ENCODE measurements at places on chromosomes 1 and 21. TPM values are rescaled to one million over a fixed set of nuclear protein-coding genes. Genes with fewer than 3 reads are reported as not detected.

GRCh38 chr1:112267929-112268328 is 128.1 kb upstream of the CTTNBP2NL start:
- no peak overlapping the region for H3K27ac ChIP-seq
- H3K36me3 ChIP-seq, result no peaks in the 10 kb centered on the region
- no peaks in the 10 kb centered on the region for H3K4me1 ChIP-seq
- no peak for DNase-seq
- H3K4me3 ChIP-seq, result no peak overlapping the region
- H3K27me3 ChIP-seq, result no peaks in the 10 kb centered on the region

- no peaks in the 10 kb centered on the region for H3K4me1 ChIP-seq
- H3K4me3 ChIP-seq, result no peak overlapping the region
- no peak for DNase-seq
- H3K27ac ChIP-seq, result no peak overlapping the region
- H3K36me3 ChIP-seq, result no peaks in the 10 kb centered on the region
These were observed 436.8 kb downstream of the CAMTA1 start for GRCh38 chr1:7221826-7222694.

DNA sequence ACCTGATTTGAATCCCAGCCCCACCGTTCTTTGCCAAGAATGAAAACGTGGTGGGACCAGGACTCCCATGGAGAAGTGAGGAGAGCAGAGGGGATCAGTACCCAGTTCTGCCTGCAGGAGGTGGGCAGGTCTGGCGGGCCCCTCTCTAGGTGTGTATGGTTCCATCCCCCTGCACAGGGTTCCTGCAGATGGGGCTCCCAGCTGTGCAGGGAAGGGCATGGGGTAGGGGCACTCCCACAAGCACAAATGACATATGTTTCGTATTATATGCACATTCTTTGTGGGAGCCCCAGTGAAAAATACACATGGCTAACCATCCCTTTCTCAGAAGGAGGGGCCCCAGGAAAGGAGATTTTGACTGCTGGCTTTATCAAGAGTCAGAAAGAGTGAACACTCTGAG is 144.6 kb downstream of the PLPP3 start:
- H3K4me3 ChIP-seq, result no peak overlapping the region
- H3K4me1 ChIP-seq, result no peaks in the 10 kb centered on the region
- no peak for DNase-seq
- H3K27me3 ChIP-seq, result peaks cover 18% of the 10 kb centered on the region
- no peak overlapping the region for H3K27ac ChIP-seq

GRCh38 chr1:202131956-202132821 is 9.5 kb downstream of the GPR37L1 start:
- peaks cover 15% of the 10 kb centered on the region for H3K27me3 ChIP-seq
- H3K36me3 ChIP-seq, result peaks cover 33% of the 10 kb centered on the region
- no peak overlapping the region for H3K27ac ChIP-seq
- DNase-seq, result no peak
- H3K4me3 ChIP-seq, result no peak overlapping the region

- DNase-seq, result no peak
- peaks cover 80% of the 10 kb centered on the region for H3K27me3 ChIP-seq
- no peak overlapping the region for H3K4me3 ChIP-seq
- H3K27ac ChIP-seq, result no peak overlapping the region
These were observed 12.1 kb upstream of the LINGO4 start for GRCh38 chr1:151817353-151817730.

DNA sequence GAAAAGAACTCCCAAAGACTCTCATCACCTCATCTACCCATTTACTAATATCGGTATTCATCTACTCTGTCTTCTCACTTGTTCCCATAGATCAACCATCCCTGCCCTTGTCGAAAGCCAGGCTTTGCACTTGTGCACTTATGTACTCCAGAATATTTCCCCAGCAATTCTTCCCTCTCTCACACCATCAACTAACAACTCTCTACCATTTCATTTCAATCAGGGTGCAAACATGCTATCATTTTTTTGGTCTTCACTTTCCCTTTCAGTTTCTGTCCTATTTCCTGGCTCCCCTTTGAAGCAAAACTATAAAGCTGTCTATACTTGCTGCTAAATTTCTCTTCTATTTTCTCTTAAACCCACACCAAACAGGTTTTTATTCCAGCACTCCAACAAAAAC is 6.7 kb downstream of the C1orf105 start:
- H3K4me3 ChIP-seq, result no peak overlapping the region
- no peak for DNase-seq
- H3K27ac ChIP-seq, result no peak overlapping the region
- no peaks in the 10 kb centered on the region for H3K36me3 ChIP-seq
- H3K4me1 ChIP-seq, result peaks cover 25% of the 10 kb centered on the region
- no peaks in the 10 kb centered on the region for H3K27me3 ChIP-seq

DNA sequence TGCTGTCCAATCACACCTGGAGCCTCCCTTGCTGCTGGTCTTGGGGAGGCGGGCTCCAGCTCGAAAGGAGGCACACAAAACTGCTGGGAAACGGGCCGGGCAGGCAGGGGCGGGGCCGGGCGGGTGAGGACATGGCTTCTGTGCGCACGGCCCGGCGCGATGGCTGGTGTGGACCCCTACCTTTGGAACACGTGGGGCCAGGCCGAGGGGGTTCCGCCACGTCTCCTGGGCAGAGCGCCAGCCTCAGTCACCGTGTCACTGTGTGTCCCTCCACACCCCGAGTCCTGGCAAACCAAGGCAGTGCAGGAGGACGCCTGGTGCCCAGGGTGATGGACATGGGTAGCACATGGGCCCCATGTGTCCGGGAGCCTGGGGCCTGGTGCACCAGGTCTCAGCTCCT is 42.0 kb upstream of the ADARB1 start:
- H3K4me3 ChIP-seq, result no peak overlapping the region
- H3K27ac ChIP-seq, result no peak overlapping the region
- no peaks in the 10 kb centered on the region for H3K36me3 ChIP-seq
- H3K27me3 ChIP-seq, result peaks cover 75% of the 10 kb centered on the region
- peaks cover 37% of the 10 kb centered on the region for H3K4me1 ChIP-seq

DNA sequence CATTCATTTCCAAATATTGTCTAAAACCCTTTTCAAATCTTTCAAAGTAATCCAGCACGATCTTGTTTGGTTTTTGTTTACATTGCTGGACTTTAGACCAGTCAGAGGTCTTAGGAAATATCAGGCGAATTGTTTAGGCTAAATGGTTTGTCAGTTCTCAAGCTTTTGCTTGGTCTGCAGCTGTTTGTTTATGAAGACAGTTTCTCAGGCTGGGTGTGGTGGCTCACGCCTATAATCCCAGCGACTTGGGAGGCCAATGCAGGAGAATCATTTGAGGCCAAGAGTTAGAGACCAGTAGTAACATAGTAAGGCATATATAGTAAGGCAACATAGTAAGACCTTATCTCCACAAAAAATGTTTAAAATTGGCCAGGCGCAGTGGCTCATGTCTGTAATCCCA is 77.5 kb downstream of the DNTTIP2 start:
- no peak for DNase-seq
- H3K27me3 ChIP-seq, result no peaks in the 10 kb centered on the region
- H3K4me1 ChIP-seq, result no peaks in the 10 kb centered on the region
- no peaks in the 10 kb centered on the region for H3K36me3 ChIP-seq
- no peak overlapping the region for H3K27ac ChIP-seq

DNA sequence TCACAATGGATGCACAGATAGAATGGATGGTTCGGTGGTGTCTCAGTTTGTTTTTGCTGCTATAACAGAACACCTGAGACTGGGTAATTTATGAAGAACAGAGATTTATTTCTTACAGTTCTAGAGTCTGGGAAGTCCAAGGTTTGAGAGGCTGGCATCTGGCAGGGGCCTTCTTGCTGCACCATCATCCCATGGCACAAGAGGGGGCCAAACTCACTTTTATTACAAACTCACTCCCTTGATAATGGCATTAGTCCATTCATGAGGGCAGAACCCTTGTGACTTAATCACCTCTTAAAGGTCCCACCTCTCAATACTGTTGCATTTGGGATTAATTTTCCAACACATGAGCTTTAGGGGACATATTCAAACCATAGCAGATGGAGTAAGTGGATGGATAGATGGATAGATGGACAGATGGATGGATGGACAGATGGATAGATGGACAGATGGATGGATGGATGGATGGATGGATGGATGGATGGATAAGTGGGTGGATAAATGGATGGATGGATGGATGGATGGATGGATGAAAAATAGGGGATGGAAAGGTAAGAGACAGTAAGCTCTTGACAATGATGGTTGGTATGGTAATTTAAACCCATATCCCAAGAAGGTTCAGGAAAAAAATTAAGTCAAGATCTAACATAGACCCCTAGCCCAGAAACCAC is 16.5 kb downstream of the CAMK2N1 start:
- DNase-seq, result no peak
- H3K27ac ChIP-seq, result no peak overlapping the region
- no peaks in the 10 kb centered on the region for H3K36me3 ChIP-seq
- peaks cover 5% of the 10 kb centered on the region for H3K4me1 ChIP-seq

DNA sequence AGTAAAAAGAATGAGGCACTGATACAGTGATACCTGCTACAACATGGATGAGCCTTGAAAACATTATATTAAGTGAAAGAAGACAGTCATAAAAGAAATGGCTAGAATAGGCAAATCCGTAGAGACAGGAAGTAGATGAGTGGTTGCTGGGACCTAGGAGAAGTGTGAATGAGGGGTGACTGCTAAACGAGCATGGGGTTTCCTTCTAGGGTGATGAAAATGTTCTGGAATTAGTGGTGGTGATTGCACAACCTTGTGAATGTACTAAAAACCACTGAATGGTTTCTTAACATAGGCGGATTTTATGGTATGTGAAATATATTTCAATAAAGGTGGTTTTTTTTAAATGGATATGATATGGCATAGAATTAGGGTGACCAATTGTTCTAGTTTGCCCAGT is 12.6 kb upstream of the SERINC2 start:
- H3K27ac ChIP-seq, result no peak overlapping the region
- DNase-seq, result no peak
- no peaks in the 10 kb centered on the region for H3K4me1 ChIP-seq
- H3K36me3 ChIP-seq, result no peaks in the 10 kb centered on the region
- H3K4me3 ChIP-seq, result no peak overlapping the region

- H3K36me3 ChIP-seq, result no peaks in the 10 kb centered on the region
- H3K4me1 ChIP-seq, result no peaks in the 10 kb centered on the region
- no peak for DNase-seq
- no peaks in the 10 kb centered on the region for H3K27me3 ChIP-seq
- H3K4me3 ChIP-seq, result no peak overlapping the region
- no peak overlapping the region for H3K27ac ChIP-seq
These were observed 8.2 kb downstream of the OR10T2 start for GRCh38 chr1:158391099-158391498.

DNA sequence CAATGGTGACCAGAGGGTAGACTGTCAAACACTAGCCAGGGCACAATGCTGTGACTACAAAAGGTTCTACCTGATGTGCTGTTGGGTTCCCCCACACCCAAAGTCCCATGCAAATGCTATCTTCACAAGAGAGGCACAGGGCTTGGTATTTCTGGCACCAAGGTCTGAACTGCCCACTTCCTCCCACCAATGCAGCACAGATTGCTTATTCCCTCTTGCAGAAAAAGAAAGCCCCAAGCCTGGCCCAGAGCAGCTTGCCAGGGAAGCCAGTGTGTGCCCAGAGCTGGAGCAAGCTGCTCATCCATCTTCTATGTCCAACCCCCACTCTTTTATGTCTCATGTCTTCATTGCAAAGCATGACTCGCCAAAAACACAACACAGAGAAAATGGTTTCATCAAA is 149.4 kb upstream of the CAMK1G start:
- H3K4me1 ChIP-seq, result no peaks in the 10 kb centered on the region
- H3K4me3 ChIP-seq, result no peak overlapping the region
- H3K27me3 ChIP-seq, result no peaks in the 10 kb centered on the region
- no peaks in the 10 kb centered on the region for H3K36me3 ChIP-seq
- no peak for DNase-seq
- H3K27ac ChIP-seq, result no peak overlapping the region

DNA sequence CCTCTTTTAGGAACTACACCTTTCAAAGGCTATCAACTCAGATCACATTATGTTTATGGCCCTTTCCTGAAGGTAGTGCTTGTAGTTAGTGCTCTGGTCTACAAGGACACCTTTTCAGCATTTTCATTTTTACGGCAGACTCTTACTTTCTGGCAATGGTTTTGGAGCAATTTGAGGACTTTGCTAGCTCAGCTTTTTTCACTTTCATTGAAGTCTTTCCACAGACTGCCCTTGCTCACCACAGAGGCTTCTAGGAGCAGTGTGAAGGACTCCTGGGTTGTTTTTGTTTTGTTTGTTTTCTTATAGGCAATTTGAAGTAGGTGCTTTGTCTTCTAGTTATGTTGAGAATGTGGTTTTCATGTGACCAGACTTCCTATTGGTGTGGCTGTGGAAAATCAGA is 43.1 kb downstream of the CD55 start:
- H3K4me1 ChIP-seq, result peaks cover 30% of the 10 kb centered on the region
- H3K27me3 ChIP-seq, result no peaks in the 10 kb centered on the region
- DNase-seq, result no peak
- no peak overlapping the region for H3K27ac ChIP-seq

- DNase-seq, result no peak
- H3K36me3 ChIP-seq, result no peaks in the 10 kb centered on the region
- H3K4me3 ChIP-seq, result no peak overlapping the region
- H3K27ac ChIP-seq, result no peak overlapping the region
- peaks cover 24% of the 10 kb centered on the region for H3K4me1 ChIP-seq
These were observed 4.6 kb downstream of the JUN start for GRCh38 chr1:58779059-58779754.

DNA sequence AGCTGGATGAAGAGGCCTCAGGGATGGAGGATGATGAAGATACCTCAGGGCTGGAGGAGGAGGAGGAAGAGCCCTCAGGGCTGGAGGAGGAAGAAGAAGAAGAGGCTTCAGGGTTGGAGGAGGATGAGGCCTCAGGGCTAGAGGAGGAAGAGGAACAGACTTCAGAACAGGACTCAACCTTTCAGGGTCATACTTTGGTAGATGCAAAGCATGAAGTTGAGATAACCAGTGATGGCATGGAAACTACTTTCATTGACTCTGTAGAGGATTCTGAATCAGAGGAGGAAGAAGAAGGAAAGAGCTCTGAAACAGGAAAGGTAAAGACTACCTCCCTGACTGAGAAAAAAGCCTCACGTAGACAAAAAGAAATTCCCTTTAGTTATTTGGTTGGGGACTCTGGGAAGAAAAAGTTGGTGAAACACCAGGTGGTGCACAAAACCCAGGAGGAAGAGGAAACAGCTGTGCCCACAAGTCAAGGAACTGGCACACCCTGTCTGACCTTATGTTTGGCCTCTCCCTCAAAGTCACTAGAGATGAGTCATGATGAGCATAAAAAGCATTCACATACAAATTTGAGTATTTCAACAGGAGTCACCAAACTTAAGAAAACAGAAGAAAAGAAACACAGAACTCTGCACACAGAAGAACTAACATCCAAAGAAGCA is 15.4 kb downstream of the L1TD1 start:
- H3K27ac ChIP-seq, result no peak overlapping the region
- DNase-seq, result no peak
- H3K4me1 ChIP-seq, result no peaks in the 10 kb centered on the region
- H3K27me3 ChIP-seq, result no peaks in the 10 kb centered on the region
- no peaks in the 10 kb centered on the region for H3K36me3 ChIP-seq
- H3K4me3 ChIP-seq, result no peak overlapping the region

- no peaks in the 10 kb centered on the region for H3K27me3 ChIP-seq
- no peak overlapping the region for H3K27ac ChIP-seq
- no peaks in the 10 kb centered on the region for H3K36me3 ChIP-seq
- H3K4me3 ChIP-seq, result no peak overlapping the region
These were observed 273.1 kb upstream of the SNX7 start for GRCh38 chr1:98388441-98388840.

Gene GNAT2
- total RNA-seq, result 0.16 TPM

Gene GSTM1
- not detected for total RNA-seq

Gene VCAM1
- 0.13 TPM for total RNA-seq

Gene FCRL4
- total RNA-seq, result not detected

Gene FAM72D
- 14.9 TPM for total RNA-seq

Gene CFHR3
- total RNA-seq, result 0.47 TPM

Gene UBASH3A
- 1.5 TPM for total RNA-seq

Gene TTC3
- total RNA-seq, result 70.2 TPM

Gene VASH2
- total RNA-seq, result 0.13 TPM

Gene TNFRSF4
- 0.47 TPM for total RNA-seq

Gene PLA2G2D
- total RNA-seq, result not detected

Measured in K562 (cell line).